ENCODE measurements at places on chromosomes 6 and 20. TPM values are rescaled to one million over a fixed set of nuclear protein-coding genes. Genes with fewer than 3 reads are reported as not detected.

GRCh38 chr20:49825521-49826033 lies 12.9 kb downstream of the SLC9A8 start:
- DNase-seq, result no peak

DNA sequence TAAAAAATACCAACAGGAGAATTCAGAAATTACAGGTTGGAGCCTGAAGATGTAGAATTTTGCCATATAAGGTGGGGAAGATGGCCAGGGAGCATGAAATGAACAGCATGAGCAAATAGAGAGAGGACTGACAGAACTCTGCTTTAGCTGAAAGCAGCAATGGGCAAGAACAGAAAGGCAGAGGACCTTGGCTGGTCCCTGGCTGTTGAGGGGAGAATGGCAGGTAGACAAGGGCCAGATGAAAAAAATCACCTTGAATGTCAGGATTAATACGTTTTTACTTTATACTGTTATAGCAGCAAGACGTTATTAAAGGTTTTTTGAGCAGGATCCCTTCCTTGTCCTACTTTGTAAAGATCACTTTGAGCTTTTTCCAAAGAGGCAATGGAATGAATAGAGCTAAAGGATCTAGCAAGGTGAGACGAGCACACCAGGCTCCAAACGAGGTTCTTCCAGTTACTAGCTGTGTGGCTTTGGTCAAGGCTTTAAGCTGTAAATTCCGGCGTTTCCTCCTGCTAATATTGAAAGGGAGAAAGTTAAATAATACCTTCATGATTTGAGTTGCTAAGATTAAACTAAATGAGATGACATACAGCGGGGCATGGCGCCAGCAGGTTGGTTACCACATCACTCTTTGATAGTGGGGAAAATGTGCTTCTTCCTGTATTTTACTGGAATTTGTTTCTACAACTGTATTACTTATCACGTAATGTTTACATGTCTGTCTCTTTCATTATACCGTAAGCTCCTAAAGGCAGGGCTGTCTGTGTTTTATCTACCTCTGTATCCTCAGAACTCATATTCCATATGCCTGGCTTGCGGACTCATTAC lies 776 bp downstream of the PPIL1 start:
- DNase-seq, result no peak

- no peak for DNase-seq
These were observed 115.1 kb upstream of the ARID1B start for GRCh38 chr6:156662025-156662445.

Gene SMOC2
- 9.5 TPM for total RNA-seq

Gene PBOV1
- not detected for total RNA-seq

Gene GPLD1
- 20.3 TPM for total RNA-seq

Gene CNBD2
- total RNA-seq, result 5.2 TPM

Gene ENPP5
- 36.5 TPM for total RNA-seq

Data from dorsolateral prefrontal cortex (tissue), 122 donors.